Effector memory CD8-positive, alpha-beta T cell (primary cell): ENCODE measurements at places on chromosomes 12 and 14.

DNA sequence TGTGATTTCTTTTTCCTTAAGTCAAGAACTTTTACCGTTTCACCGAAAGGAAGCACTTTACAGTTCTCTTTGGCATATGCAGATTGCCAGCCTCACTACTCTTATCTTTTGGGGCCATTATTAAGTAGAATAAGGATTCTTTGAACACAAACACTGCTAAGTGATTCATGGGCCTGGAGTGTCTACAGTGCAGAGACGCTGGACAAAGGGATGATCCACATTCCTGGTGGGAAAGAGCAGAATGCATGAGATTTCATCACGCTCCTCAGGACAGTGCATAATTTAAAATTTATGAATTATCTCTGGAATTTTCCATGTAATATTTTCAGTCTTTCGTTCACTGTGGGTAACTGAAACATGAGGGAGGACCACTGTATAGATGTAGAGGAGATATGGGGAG lies 90.2 kb downstream of the TTLL5 start:
- H3K27ac ChIP-seq: no peak overlapping the region
- H3K36me3 ChIP-seq: peaks cover 15% of the 10 kb centered on the region
- no peaks in the 10 kb centered on the region for H3K4me1 ChIP-seq
- DNase-seq: no peak
- H3K4me3 ChIP-seq: no peak overlapping the region

DNA sequence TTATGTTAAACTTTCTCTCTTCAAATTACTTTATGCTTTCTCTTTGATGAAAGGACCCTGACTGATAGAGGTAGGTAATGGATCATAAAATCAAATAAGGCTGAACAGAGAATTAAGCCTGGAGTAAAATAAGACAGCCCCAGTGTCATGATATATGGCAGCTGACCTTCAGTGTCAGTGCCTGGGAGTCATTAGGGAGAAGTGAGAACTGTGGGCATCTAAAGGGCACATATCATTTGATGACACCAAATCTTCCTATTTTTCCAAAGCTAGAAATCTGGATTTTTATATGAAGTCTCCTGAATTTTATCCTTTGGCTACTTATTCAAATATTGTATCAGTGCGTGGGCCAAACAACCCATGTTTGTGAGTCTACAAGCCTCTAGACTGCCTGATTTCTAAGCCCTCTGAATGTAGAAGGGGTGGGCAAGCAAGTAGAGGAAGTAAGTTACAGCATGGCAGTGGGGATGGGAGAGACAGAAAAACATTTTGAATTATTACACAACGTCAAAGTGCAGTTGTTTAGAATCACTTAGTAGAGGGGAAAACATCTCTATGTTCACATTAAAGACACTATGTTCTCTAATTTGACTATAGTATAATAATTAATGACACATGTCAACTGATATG lies 10.0 kb downstream of the SLC39A9 start:
- H3K27ac ChIP-seq: no peak overlapping the region
- peaks cover 28% of the 10 kb centered on the region for H3K4me1 ChIP-seq
- DNase-seq: no peak
- no peak overlapping the region for H3K4me3 ChIP-seq
- H3K27me3 ChIP-seq: no peaks in the 10 kb centered on the region
- H3K36me3 ChIP-seq: peaks cover 10% of the 10 kb centered on the region

DNA sequence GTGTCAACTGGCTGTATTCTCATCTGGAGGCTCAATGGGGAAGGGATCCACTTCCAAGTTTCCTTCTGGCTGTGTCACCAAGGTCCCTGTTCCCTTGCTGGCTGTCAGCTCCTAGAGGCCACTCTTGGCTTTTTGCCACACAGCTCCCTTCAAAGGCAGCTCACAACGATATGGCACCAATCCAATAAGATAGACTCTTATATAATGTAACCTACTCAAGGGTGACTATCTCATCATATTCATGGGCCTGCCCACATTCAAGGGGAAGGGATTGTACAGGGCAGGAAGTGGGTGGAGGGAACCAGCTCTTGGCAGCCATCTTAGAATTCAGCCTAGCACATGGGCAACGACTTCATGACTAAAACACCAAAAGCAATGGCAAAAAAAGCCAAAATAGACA lies 98.7 kb upstream of the PLXNC1 start:
- no peaks in the 10 kb centered on the region for H3K36me3 ChIP-seq
- peaks cover 25% of the 10 kb centered on the region for H3K27me3 ChIP-seq

GRCh38 chr12:21438643-21439042 lies 1.2 kb downstream of the PYROXD1 start:
- peaks cover 27% of the 10 kb centered on the region for H3K4me1 ChIP-seq
- peak overlapping the region; percentile 95 for H3K4me3 ChIP-seq
- H3K27me3 ChIP-seq: no peaks in the 10 kb centered on the region
- DNase-seq: no peak

DNA sequence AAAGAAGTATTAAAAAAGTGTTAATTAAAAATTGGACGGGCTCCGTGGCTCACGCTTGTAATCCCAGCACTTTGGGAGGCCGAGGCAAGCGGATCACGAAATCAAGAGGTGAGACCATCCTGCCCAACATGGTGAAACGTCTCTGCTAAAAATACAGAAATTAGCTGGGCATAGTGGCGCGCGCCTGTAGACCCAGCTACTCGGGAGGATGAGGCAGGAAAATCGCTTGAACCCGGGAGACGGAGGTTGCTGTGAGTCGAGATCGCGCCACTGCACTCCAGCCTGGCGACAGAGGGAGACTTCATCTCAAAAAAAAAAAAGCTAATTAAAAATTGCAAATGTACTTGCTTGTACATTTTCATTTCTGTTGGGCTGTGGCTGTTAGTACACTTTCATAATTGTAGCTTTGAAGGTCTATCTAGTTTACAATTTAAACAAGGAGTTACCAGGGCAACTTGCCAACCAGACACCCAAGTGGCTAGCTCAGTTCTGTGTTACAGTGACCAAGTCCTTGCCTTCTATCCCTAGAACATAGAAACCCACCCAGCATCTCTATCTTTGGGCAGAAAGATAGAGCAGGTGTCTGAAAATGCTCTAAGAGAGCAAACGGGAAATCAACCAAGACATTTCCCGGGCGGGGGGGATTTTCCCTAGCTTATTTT lies 1.2 kb downstream of the COA8 start:
- no peak for DNase-seq
- peak overlapping the region; percentile 95 for H3K4me3 ChIP-seq
- no peak overlapping the region for H3K27ac ChIP-seq
- H3K4me1 ChIP-seq: peaks cover 36% of the 10 kb centered on the region
- peaks cover 35% of the 10 kb centered on the region for H3K36me3 ChIP-seq

DNA sequence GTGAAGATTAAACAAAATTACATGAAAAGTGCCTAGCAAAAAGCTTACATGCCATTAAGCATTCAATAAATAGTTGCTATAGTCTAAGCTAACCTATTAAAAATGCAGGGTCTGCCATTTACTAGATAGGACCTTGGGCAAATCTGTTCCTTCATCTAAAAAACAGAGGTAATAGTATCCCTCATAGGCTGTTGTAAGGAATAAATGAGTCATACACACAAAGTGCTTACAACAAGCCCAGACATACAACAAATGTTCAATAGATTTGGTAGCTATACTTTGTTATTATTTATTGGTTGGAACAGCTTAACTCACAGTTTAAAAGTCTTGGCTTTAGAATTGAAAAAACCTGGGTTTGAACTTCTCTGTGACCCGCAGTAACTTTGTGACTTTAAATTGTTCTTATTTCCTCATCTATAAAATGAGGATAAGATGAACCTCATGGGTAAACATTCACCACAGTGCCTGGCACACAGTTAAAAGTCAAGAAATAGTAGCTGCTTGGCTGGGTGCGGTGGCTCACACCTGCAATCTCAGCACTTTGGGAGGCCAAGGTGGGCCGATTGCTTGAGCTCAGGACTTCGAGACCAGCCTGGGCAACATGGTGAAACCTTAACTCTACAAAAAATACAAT lies 24.7 kb downstream of the HEATR5A start:
- H3K36me3 ChIP-seq: peaks cover 14% of the 10 kb centered on the region
- no peaks in the 10 kb centered on the region for H3K27me3 ChIP-seq
- H3K27ac ChIP-seq: no peak overlapping the region
- no peak for DNase-seq
- peaks cover 5% of the 10 kb centered on the region for H3K4me1 ChIP-seq
- no peak overlapping the region for H3K4me3 ChIP-seq

- H3K27ac ChIP-seq: no peak overlapping the region
- peaks cover 42% of the 10 kb centered on the region for H3K27me3 ChIP-seq
- H3K36me3 ChIP-seq: no peaks in the 10 kb centered on the region
- H3K4me3 ChIP-seq: no peak overlapping the region
- no peak for DNase-seq
These were observed 4.2 kb downstream of the AQP5 start for GRCh38 chr12:49965836-49966235.

GRCh38 chr12:63961048-63961447 lies 116.5 kb downstream of the SRGAP1 start:
- no peaks in the 10 kb centered on the region for H3K36me3 ChIP-seq
- H3K4me3 ChIP-seq: no peak overlapping the region
- no peak overlapping the region for H3K27ac ChIP-seq
- DNase-seq: no peak
- H3K27me3 ChIP-seq: no peaks in the 10 kb centered on the region

- DNase-seq: no peak
- H3K4me1 ChIP-seq: no peaks in the 10 kb centered on the region
- no peak overlapping the region for H3K27ac ChIP-seq
- H3K27me3 ChIP-seq: no peaks in the 10 kb centered on the region
- H3K36me3 ChIP-seq: no peaks in the 10 kb centered on the region
These were observed 725.5 kb upstream of the FLRT2 start for GRCh38 chr14:84804468-84804867.

GRCh38 chr14:24296341-24297157 lies 3.0 kb downstream of the DHRS1 start:
- H3K36me3 ChIP-seq: peaks cover 46% of the 10 kb centered on the region
- H3K4me1 ChIP-seq: peaks cover 31% of the 10 kb centered on the region
- no peaks in the 10 kb centered on the region for H3K27me3 ChIP-seq
- peak overlapping the region; percentile 5 for H3K4me3 ChIP-seq

GRCh38 chr12:95623554-95624170 lies 72.4 kb upstream of the USP44 start:
- H3K4me1 ChIP-seq: peaks cover 2% of the 10 kb centered on the region
- peaks cover 3% of the 10 kb centered on the region for H3K36me3 ChIP-seq
- peaks cover 5% of the 10 kb centered on the region for H3K27me3 ChIP-seq
- peak; percentile 21 for DNase-seq
- no peak overlapping the region for H3K27ac ChIP-seq

DNA sequence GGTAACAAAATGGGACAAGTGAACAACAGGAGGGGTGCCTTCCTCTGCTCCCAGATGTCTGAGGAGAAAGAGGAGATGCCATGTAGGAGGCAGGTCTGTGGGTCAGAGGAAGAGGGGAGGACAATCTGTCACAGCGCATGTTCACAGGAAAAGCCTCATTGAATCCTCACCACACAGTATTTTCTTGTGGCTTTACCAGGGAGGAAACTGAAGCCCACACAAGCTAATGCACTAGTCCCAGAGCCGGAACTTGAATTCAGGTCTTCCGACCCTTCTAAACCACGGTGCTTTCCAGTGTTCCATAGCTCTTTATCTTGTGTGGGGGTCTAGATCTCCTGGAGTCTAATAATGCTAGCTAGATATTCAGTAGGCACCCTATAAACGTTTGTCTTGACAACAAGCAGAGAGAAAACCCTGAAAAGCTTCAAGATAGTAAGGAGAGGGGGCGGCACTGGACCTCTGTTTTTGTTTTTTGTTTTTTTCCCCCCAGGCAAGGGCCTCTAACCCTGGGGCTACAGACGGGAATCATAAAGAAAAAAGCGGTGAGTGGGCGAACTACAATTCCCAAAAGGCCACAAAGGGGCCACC lies 371 bp upstream of the SHMT2 start:
- no peak for DNase-seq
- H3K4me3 ChIP-seq: peak overlapping the region; percentile 99
- H3K27me3 ChIP-seq: peaks cover 28% of the 10 kb centered on the region
- peaks cover 27% of the 10 kb centered on the region for H3K4me1 ChIP-seq
- H3K36me3 ChIP-seq: peaks cover 15% of the 10 kb centered on the region
- peak overlapping the region; percentile 96 for H3K27ac ChIP-seq

GRCh38 chr12:52285851-52286530 lies 5.3 kb downstream of the KRT81 start:
- H3K27ac ChIP-seq: no peak overlapping the region
- H3K4me1 ChIP-seq: peaks cover 12% of the 10 kb centered on the region
- H3K27me3 ChIP-seq: peaks cover 37% of the 10 kb centered on the region

GRCh38 chr14:106625186-106625585 lies 1098.8 kb downstream of the TMEM121 start:
- H3K4me1 ChIP-seq: peaks cover 14% of the 10 kb centered on the region
- H3K4me3 ChIP-seq: no peak overlapping the region
- H3K27ac ChIP-seq: no peak overlapping the region
- DNase-seq: no peak
- H3K27me3 ChIP-seq: peaks cover 25% of the 10 kb centered on the region

DNA sequence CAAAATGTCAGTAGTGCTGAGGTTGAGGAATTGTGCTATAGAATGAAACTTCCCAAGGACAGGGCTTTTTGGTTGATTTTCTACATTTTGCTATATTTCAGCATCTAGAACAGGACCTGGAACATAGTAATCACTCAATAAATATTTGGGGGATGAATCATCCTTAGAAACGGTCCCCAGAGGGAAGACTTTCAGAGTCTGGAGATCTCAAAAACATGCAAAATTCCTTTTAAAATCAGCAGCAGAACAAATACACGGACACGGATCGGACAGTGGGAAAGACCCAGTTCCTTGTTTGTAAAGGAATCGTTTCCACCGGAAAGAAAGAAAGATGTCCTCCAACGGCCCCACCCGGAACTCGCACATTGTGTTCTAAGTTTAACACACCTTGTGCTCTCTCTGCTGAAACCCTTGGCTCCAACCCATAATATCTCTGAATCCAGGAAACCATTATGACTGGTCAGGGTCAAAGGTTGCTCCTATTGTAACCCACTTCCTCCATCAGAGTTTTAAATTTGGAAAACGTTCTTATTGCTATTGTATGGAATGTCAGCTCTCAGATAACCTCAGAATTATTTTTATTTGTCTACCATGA lies 617.2 kb downstream of the MED13L start:
- H3K27ac ChIP-seq: no peak overlapping the region
- no peak overlapping the region for H3K4me3 ChIP-seq
- DNase-seq: no peak
- H3K4me1 ChIP-seq: no peaks in the 10 kb centered on the region
- H3K36me3 ChIP-seq: no peaks in the 10 kb centered on the region

GRCh38 chr12:28351414-28351813 lies 161.2 kb downstream of the CCDC91 start:
- no peaks in the 10 kb centered on the region for H3K36me3 ChIP-seq
- DNase-seq: no peak
- H3K27ac ChIP-seq: no peak overlapping the region
- no peak overlapping the region for H3K4me3 ChIP-seq
